ENCODE measurements at places on chromosomes 1 and 21.

DNA sequence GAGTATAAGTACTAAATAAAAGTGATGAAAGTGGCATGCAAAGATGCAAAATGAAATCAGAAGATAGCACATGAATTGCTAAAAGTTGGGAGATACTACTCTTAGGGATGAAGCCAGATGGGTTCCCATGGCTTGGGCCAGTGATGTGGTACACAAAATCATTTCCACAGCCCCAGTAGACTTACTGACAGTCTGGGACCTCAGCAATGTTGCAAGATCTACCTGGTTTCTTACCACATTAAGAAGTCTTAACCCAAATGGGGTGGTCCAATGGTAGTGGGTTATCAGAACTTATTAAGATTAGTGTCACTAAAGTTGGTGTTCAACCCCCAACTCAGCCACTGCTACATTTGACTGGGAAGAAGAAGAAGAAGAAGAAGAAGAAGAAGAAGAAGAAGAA, 227.7 kb upstream of the IRF2BP2 start:
- DNase-seq, result no peak

DNA sequence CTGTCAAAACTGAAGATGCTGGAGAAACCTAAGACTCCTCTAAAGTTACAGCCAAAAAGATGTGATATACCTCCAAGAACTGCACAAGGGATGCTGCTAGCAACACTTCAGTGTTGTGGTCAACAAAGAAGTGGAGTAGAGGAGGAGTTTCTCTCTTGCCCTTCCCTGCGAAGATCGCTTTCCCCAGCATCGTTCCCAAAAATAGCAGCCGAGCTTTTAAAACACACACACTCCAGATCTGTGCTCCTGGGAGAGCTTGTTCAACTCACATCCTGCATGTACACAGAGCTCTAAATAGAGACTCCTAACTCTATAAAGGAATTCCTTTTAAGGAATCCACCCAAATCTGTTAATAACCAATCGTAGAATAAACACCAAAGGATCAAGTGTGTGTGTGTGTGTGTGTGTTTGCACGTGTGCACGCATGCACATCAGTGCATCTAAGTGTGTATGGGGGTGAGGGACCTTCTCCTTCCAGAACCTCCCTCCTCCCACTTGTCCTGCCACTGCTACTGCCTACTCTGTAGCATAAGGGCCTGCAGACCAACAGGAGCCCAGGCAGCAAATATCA, 58.5 kb downstream of the PSMG1 start:
- no peak for DNase-seq

DNA sequence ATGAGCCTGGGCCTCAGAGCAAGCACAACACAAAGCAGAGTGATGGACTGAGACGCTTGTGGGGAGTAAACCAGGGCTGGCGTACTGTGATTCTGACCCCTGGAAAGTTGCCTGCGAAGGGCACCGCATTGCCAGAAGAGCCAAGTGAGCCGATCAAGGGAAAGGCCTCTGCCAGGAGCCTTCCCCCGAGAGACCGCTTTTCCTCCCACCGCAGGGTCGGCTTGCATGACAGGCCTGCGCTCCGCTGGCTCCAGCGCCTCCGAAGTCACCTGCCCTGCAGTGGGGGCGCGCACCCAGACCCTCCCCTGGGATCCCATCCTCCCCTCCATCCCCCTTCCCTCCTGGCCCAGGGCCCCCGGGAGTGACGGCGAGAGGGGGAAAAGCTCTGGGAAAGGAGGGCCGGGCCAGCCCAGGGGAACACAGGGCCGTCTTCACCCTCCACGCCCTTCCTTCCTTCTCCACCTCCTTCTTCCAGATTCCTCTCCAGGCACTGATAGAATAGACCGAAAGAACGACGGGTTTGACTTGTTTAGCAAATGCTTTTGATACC, 165.0 kb downstream of the TRIM33 start:
- DNase-seq, result no peak

GRCh38 chr1:170664093-170664827, at the start of gene PRRX1:
TSS of gene PRRX1 (plus strand) at chr1:170664131. CDS start at chr1:170664219, 88 bp downstream.
- DNase-seq, result peak; percentile 37

DNA sequence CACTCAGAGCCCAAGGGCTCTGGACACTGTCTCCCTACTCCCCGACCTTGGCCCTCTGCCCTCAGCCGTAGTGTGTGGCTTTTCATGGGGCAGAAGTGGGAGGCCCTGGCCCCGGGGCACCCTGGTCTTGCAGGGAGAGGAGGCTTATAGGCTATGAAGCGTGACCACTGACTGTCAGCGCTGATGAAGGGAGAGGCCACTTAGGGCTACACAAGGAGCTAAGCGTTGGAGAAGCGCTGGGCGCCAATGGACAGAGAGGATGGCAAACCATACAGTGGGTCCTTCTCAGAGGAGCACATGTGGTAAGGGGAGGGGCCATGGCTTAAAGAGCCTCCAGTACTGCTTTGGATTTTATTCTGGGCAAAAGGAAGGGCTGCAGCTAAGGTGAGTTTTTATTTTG, 7.9 kb downstream of the CRABP2 start:
- no peak for DNase-seq

DNA sequence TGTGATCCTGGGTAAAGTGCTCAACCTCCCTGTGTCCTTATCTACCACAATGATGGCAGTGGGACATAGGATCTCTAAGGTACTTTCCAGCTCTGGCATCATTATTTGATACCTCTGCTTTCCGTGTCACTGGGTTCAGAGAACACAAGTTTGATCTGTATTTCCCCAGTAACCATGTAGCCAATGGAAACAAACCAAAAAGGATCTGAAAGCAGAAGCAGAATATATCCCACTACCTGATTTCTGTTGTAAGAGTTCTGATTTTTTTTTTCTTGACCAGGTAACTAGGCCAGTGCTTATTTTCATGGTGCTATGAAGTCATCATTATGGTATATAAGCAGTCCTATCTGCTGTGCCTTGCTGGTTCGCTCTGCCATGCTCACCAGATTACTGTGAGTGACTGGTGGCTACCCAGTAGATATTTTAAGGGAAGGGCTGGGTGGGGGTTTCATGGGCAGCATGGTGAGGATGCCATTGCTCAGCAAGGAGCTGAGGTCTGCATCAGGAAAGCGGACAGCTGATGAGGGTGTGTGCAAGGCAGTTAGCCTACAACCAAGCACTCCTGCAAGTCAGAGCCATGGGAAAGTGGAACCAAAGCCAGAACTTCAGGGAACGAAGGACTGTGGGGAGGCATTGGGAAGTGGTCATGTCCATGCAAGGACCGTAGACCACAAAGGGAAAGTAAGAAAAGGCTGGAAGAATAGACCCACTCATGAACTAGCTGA, 104.9 kb upstream of the EDEM3 start:
- no peak for DNase-seq

GRCh38 chr21:45252448-45252925, 35.2 kb downstream of the POFUT2 start:
- no peak for DNase-seq

DNA sequence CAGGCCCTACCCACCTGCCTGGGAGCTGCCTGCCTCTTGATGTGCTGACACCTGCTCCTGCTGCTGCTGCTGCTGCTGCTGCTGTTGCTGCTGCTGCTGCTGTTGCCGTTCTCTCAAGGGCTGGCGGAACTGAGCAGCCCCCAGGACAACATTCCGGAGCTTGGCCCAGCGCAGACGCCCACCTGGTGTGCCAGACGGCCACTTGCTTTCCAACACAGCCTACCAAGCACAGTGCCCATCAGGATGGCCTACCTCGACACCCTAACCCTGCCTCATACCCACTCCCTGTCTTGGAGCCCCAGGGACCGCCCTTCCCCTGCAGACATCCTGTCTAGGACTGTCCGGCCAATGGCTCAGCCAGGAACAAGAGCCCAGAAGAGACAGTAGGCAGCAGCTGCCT, 11.8 kb downstream of the DENND4B start:
- no peak for DNase-seq

- no peak for DNase-seq
Measured at GRCh38 chr1:203301331-203301668, 4.0 kb upstream of the BTG2 start.

GRCh38 chr1:23745515-23745914, 2.2 kb downstream of the ELOA start:
- no peak for DNase-seq

DNA sequence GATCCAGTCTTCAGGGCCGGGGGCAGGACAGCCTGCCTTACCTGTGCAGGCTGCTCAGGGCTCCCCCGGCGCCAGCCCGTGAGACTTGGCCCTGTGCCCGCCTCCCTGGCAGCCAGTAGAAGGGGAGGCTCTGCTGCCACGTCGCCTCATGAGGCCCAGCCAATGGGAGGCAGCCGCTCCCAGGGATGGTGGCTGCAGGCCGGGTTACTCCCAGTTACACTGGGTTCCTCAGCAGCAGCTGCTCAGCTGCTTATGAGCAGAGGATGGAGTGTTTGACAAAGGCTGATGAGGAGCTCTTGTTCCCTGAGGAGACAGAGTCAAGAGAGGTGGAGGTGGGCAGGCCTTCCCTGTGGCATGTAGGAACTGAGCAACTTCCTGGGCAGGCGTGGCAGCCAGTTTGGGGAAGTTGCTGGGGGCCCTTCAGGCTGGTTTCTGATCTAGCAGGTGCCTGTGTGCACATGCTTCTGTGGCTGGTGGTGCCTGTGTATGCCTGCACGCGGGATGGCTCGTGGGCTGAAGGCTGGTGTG, 5.5 kb downstream of the MFSD2A start:
- DNase-seq, result no peak

GRCh38 chr1:62912028-62912638, 128.2 kb downstream of the ATG4C start:
- peak; percentile 35 for DNase-seq

DNA sequence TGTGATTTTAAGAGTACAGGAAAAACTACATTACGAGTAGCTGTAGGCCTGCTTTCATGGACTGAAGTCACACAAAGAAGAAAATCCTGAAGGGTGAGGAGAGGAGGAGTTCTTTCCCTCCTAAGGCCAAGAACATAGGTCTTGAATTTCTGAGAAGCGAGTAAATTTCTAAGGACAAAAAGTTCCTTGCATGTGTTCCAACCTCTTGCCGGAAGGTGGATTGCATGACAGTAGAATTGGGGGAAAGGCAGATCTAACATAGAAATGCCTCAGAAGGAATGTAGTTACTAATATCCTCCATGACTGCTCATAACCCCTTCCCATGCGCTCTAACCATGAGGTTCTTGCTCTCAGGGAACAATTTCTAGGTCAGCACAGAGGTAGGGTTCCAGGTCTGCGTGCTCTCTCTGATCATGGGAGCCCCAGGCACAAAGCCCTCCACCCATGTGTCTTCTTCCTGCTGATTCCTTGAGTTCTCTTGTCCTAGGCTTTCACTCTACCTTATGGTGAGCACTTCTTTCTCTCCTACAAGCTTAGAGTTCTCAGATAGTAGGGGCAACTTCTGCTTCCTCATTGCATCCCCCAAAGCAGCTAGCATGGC, 13.7 kb downstream of the CD2 start:
- no peak for DNase-seq

DNA sequence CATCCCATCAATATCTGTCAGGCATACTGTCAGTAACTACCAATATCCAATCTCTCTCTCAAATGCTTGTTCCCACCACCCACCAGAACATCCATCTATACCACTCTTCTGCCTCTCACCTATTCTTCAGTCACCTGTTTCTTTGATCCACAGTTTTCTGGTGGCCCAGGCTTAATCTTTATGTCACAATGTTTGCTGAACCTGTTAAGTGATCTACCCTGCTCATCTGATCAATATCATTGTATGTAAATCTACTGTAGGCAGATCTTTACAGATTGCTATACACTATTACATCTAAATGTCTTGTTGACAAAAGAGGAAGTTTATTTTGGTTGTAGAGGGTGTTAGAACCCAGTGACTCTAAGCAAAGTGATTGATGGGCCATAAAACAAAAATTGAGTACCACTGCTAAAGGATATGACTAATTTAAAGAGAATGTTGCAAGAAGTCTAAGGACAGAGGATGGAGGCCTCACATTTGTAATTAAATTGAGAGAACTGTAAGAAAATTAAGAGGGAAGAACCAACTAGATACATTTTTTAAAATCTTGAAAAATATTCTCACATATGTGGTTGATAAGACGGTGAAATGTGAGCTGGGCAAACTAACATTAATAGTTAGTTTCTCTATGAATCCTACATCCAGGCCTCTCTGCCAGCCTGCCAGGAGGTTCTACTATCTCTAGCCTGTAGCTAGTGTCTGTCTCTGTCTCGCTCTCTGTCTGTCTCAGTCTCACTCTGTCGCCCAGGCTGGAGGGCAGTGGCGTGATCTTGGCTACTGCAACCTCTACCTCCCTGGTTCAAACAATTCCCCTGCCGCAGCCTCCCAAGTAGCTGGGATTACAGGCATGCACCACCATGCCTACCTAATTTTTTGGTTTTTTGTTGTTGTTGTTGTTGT, 34.1 kb downstream of the EGLN1 start:
- DNase-seq, result no peak

DNA sequence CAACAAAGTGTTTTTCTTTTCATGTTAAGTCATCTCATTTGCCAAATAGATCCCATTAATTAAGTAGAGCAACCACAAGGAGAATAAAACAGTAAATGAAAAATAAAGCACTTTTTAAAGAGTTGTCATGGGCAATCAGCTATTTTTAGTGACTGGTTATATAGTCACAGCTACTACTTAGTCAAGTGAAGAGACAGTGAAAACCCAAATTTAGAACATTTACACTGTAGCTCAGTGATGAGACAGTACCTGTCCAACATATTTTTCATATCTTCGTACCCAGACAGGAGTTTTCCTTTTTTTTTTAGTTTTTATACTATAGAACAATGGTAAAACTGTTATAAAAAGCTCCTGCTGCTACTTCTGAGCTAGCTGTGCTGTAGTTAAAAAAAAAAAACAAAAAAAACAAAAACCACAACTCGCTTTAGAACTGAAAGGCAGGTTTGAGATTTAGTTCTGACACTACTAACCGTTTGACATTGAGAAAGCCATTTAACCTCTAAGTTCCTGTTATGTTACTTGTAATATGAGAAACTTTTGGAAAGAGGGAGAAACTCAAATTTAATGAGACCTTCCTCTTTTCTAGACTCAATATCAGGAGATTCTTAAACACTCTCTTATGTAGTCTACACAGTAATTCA, 777.5 kb downstream of the ADGRL2 start:
- DNase-seq, result no peak

DNA sequence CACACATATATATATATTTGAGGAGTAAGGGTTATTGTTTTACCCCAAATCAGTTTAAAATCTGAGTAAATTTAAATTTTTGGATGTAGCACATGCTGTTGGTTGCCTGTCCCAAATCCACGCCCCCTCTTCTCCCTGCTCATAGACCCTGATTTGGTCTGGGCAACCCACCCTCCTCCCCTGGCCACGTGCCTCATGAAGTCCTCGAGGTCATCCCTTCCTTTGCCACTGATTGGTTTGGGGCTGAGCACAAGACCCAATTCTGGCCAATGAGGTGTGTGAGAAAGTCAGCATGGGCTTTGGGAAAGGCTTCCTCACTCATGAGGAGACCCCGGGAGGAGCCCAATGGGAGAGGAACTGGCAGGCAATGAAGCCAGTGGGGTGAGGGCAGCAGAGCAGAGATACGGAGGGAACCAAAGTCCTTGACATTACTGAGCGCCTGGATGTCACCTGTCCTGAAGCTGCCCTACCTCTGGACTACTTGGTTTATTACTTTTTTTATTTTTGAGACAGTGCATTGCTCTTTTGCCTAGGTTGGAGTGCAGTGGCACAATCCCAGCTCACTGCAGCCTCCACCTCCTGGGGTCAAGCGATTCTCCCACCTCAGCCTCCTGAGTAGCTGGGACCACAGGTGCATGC, 31.3 kb upstream of the GPR157 start:
- no peak for DNase-seq

GRCh38 chr1:101898137-101898536, 98.6 kb downstream of the OLFM3 start:
- no peak for DNase-seq

Measured in cardiac muscle cell (in vitro differentiated cells and primary cell).